Renal cortical epithelial cell (primary cell): ENCODE measurements at places on chromosomes 13 and 19. TPM values are rescaled to one million over a fixed set of nuclear protein-coding genes. Genes with fewer than 3 reads are reported as not detected.

Gene FOXA3
- 0.52 and 1.5 TPM in 2 replicates for total RNA-seq

Gene PRSS57
- total RNA-seq: not detected in 2 replicates

Gene TMEM238
- 3.4 and 13.7 TPM in 2 replicates for total RNA-seq

Gene CLEC17A
- not detected in 2 replicates for total RNA-seq

Gene F2RL3
- 0.52 TPM in 1 of 2 replicates, not detected in the other for total RNA-seq

Gene ZIM2
- total RNA-seq: not detected in 2 replicates

Gene SLC25A41
- total RNA-seq: 0.10 TPM in 1 of 2 replicates, not detected in the other
